ENCODE measurements at places on chromosomes 2 and 18. TPM values are rescaled to one million over a fixed set of nuclear protein-coding genes. Genes with fewer than 3 reads are reported as not detected.

- no peak for DNase-seq
These were observed 67.9 kb upstream of the PNPT1 start for GRCh38 chr2:55761526-55761925.

ANKRD36B gene
- 49.9 TPM for total RNA-seq

DNA sequence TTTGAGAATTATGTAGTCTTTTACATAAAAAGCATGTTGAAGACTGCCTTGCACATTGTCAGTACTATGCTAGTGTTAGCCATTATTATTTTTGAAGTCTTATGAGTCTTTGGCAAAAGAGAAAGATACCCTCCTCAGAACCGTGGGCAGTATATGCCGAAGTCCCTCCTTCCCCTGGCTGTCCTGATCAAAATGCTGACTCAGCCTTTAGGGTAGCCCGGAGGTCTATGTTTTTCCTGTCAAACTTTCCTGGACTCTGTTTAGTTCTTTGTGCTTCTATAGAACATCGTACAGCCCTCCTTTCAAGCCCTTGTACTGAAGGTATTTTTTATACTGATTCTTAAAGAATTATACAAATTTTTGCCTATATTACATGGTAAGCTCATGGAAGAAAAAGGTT is 264.7 kb upstream of the ATP5MC3 start:
- DNase-seq: no peak

DNA sequence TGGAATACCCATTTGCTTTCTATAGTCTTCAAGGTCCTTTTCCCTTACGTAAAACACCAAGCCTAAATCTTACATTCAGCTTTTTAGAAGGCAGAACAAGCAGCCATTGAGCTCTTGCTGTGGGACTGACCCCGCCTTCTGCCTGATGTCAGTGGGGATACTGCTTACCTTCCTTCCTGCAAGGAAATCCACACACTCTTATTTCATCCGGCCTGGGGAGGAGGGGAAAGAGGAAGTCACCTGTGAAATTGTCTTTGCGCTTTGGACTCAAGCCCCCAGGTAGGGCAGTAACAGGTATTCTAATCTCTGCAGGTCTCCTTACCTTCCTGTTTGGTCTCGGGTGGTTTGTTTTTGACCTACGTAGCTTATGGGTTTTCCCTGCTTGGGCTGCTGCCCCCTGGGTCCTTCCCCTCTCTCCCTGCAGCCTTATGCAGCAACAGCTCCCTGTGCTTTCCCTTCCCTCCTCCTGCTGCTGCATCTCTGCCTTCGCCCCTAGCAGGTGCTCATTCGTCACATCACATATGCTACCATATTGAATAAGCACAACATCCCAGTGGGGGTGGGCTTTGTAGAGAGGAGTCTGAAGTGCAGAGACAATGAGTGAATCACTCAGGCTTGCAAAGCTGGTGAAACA is 402.5 kb upstream of the TRIB2 start:
- peak; percentile 65 for DNase-seq

- no peak for DNase-seq
These were observed 909.9 kb upstream of the CHAC2 start for GRCh38 chr2:52857722-52858121.

- DNase-seq: peak; percentile 95
These were observed 923 bp downstream of the AMER3 start for GRCh38 chr2:130756053-130756873.

- no peak for DNase-seq
These were observed 165.5 kb downstream of the TMEM247 start for GRCh38 chr2:46644690-46645385.

SCN9A gene
- total RNA-seq: 1.8 TPM

DNA sequence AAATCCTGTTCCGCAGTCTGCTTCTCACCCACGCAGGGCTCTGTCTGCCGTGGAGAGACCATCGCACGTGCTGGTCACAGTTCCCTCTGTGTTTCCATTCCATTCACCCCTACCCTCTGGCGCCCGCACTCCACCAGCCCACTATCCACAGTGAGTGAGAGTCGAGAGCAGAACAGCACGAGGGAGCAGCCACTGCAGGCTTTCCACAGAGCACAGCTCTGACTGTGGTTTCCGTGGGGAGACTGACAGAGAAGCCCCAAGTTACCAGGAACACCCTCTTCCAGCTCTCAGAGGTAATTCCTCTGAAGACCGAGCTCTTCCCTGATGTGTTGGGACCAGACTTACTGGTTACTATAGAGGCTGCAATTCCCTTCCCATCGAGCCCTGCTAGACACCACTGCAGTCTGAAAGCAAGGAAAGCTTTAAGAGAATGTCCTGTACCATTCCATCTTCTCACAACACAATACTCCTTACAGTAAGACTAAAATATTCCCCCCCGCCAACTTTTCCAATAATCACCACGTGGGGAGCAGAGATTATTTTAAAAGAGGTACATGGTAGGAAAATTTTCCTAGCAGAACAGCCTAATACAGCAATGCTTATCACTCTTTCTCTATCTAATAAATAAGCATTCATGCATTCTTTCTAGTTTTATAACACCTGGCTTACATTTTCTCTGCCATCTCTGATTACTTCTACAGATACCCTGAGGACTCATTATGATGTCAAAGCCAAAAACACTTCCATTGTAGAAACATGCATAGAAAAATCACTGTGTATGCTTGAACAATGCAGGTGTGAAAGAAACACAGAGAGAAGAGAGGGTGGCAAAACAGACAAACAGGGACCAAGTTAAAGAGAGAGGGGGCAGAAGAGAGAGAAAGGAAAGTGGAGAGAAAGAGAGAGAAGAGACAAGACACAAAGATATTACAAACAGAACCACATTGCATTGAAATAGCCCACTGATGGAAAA is 4.7 kb downstream of the MYT1L start:
- no peak for DNase-seq

- no peak for DNase-seq
These were observed 60.1 kb upstream of the YWHAQ start for GRCh38 chr2:9690716-9691498.

BBS5 gene
- total RNA-seq: 5.8 TPM

DNA sequence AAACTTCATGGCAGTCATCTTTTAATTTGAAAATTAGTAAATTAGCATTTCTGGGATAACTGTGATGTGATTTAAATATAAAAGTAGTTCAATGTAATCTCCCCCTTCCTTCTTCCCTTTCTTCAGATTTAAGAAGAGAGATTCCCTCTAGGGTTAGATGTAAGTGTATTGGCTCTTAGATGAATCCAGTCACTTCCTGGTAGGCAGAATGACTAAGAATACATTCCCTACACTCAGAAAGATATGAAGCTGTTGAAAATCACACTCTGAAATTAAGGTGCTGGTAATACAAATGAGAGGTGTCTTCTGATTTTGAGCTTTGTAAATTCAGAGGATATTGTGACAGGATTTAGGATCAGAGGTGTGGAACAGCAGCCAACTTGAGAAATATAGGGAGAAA is 71.6 kb downstream of the TDRD15 start:
- DNase-seq: no peak

Data from osteoblast (primary cell).